ENCODE measurements at places on chromosomes 4 and X. TPM values are rescaled to one million over a fixed set of nuclear protein-coding genes. Genes with fewer than 3 reads are reported as not detected.

DNA sequence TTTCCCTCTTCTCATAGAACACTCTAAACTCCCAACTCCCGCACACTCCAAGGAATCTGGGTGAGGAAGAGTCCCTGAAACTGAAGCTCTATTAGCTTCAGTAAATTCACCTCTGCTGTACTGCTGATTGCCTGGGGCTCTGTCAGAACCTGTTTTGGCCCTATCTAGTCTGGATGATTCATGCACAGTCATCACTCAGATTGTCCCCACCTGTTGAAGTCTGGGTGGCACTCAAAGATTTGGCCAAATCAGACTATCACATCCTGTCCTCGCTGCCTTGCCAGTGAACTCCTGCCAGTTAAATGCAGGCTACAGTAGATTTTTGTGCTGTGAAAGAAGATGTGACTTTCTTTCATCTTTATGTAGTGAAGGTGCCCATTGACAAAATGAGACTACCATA is 63.5 kb upstream of the EMCN start:
- no peak for DNase-seq

GRCh38 chr4:1274871-1275270 is 14.8 kb upstream of the MAEA start:
- no peak for DNase-seq

GRCh38 chr4:101081695-101082369 is 265.5 kb downstream of the PPP3CA start:
- no peak for DNase-seq

DNA sequence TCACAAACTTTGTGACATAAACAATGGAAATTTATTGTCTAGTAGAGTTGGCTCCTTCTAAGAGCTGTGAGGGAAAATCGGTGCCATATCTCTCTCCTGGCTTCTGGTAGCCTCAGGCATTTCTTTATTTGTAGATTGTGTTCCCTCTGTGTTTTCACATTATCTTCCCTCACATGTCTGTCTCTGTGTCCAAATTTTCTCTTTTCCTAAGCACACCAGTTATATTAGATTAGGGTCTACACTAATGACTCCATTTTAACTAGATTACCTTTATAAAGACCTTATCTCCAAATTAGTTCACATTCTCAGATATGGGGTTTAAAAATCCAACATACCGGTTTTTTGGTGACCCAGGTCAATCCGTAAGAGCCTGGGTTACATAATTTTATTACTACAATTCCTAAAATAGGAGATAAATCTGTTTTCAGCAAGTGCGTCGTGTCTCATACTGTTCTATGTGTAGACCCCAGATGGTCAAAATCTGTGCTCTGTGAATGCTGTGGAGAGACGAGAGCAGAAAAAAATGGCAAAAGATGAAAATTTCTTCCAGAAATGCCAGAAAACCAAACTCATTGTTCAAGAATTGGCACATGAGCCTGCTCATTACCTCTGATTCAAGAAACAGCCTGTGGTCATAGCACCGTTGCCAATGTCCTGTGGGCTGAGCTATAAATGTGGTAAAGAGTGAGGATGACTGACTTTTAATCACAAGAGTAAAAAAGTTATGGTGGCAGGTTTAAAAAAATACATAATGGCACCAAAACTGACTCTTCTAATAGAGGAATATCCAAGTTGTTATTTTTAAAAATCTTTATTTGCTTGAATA is 574.7 kb downstream of the PCDH7 start:
- DNase-seq = no peak

- no peak for DNase-seq
Observed at GRCh38 chr4:79235095-79235494, 90.8 kb downstream of the NAA11 start.

DNA sequence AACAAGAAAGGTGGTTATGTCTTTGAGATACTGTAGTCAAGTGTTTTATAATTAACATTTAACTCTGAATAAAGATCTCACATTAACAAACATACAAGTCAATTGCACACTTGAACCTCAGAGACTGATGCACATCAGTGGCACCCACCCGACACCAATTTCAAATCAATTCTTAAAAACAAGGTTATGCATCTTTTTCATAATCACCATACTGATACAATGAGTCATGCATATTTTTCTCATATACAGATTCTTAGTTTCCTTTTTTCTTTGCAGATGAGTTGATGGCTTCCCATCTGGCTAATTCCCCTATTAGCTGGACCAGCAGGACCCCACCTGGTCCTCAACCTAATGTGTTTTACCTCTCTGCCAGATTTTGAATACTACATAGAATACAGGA is 136.2 kb upstream of the RPL34 start:
- no peak for DNase-seq

DNA sequence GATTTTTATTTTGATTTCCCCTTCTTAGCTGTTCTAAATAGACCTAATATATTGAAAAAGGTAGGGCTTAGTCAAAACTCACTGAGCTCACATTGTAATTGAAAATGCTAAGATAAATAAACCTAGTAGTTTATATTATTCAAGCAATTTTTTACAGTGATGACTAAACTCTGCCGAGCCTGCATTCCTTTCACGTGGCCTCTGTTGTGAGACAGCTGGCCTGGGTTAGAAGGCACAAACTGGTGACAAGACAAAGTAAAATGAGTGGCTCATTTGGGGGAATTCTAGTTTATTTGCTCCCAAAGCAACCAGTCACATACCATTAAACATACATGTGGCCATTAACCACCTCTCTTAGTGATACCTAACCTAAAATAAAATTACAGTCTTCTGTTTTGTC is 169.4 kb upstream of the TEX13C start:
- no peak for DNase-seq

DNA sequence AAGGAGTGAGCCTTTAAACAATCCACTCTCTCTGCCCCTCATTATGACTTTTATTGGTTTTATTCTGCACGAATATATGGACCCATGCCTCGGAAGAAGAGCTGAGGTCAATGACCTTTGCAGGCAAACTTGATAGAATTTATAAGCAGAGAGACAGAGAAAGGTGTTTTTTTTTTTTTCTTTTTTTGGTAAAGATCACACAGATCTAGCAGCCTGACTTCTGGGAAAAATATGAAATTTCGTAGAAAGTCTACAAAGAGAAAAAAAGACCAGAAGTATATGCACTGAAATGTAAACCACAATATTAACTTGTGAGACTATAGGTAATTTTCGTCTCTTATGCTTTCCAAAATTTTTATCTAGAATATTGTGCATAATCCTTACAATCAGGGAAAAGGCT is 61.6 kb downstream of the LEF1 start:
- no peak for DNase-seq

- no peak for DNase-seq
Observed at GRCh38 chr4:148173397-148174017, 268.7 kb downstream of the NR3C2 start.

DNA sequence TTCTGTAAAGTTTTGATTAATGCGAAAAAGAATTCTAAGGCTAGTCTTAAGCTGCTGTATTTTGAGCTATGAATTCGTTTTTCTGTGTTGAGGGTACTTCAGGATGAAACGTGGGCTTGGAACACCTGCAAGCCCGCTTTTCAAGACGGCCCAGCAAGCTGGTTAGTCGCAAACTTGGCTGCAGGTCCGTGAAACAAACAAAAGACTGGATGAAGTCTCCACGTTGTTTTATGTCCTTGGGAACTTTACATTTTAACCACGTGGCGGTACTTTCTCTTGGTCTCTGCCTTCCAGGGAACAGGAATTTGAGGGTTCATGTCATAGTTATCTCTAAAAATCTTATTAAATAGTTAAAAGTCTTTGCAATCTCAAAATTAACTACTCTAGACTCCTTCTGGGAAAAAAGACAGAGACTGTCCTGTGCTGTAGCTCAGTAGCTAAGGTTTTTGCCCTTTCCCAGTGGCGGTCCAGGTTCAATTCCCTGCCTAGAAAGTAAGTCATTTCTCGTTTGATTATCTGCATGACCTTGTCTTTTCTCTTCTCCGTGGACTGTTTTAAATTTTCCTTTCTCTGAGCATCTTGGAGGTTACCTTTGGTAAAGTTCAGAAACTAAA is 21.0 kb downstream of the TENM3 start:
- DNase-seq = no peak

- DNase-seq = no peak
Observed at GRCh38 chr4:145819101-145819852, 119.3 kb downstream of the ZNF827 start.

GRCh38 chrX:23826653-23827052 is 43.7 kb downstream of the SAT1 start:
- DNase-seq = no peak

DNA sequence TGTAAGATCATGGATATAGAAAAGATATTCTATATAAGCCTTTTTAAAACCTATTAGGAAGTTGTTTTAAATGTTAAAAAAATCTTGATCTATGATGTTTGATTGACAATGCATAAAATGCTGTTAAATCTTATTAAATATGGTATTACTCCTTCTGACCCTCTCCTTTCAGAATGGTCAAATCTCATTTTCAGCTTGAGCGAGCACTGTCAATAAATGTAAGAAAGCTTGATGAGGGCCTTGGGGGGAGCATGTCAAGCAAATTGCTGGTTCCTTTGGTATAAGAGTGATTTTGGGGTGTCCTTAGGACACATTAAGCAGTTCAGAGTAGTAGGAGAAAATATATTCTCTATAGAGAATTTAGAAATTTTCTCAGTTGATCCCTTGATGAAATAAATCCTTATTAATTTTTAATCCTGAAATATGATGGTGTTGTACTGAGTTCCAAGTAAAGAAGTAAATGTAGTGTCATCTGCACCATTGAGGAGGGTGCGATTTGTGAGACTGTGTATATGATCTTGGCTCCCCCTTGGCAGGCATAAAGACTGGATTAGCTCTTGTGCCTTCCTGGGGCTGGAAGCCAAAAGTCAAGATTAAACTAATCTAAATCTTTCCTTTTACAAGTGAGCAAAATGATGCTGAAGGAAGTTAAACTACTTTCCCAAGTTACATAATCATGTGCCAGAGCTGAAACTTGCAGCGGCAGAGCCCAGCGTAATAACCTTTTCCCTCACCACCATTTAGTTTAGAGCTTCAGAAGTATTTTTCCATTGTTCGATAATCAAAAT is 82.6 kb upstream of the ANK2 start:
- no peak for DNase-seq

DNA sequence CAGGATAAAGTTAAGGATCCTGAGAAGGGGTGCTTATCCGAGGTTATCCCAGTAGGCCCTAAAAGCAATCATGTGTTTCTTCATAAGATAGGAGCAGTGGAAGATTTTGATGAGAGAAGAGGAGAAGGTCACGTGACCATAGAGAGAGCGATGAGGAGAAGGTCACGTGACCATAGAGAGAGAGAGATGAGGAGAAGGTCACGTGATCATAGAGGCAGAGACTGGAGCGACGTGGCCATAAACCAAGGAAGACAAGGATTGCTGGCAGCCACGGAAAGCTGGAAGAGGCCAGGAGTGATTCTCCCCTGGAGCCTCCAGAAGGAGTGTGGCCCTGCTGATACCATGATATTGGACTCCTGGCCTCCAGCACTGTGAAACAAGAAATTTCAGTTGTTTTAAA is 38.4 kb upstream of the ZNF518B start:
- no peak for DNase-seq

- no peak for DNase-seq
Observed at GRCh38 chr4:75015627-75016026, 82.7 kb downstream of the PARM1 start.

GRCh38 chr4:74407891-74408290 is 37.0 kb upstream of the AREG start:
- no peak for DNase-seq

- no peak for DNase-seq
Observed at GRCh38 chr4:38023347-38024205, 63.4 kb downstream of the PTTG2 start.

DNA sequence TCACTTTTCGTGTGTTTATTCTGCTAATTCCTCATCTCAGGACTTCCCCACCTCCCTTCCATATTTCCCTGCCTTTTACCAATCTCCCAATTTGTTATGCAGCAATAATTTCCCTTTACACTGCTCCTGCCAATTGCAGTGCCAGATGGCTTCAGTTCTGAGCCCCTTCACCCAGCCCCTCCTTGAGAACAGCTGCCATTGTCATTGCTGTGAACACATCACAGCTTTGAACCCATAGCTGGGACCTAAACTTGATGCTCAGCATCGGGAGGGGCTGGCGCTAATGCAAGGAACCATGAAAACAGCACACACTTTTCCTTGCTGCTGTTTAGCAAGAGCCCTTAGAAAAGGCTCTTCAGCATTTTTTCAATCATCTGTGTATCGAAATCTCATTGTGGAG is 104.9 kb downstream of the ALPK1 start:
- no peak for DNase-seq

DNA sequence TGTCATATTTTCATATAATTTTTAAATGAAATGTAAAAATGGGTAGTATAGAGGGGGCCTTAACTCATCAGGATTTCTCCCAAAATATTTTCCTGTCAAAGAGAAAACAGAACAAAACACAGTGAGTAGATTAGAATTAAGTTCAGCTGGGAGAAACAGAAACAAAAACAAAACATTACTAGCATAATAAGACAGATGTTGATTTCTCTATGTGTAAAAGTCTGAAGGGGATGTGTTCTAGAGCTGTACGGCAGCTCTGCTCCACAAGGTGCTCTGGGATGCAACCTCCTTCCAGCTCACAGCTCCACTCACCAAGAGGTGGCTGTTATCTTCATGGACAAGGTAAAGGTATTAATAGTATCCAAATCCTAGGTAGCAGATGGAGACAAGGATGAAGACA is 72.8 kb downstream of the ARHGEF38 start:
- DNase-seq = no peak

- no peak for DNase-seq
Observed at GRCh38 chr4:84948056-84948455, 18.4 kb downstream of the WDFY3 start.

- no peak for DNase-seq
Observed at GRCh38 chr4:54063229-54063628, 1.2 kb downstream of the CHIC2 start.

- DNase-seq = no peak
Observed at GRCh38 chr4:24778464-24779225, 16.7 kb upstream of the SOD3 start.

DNA sequence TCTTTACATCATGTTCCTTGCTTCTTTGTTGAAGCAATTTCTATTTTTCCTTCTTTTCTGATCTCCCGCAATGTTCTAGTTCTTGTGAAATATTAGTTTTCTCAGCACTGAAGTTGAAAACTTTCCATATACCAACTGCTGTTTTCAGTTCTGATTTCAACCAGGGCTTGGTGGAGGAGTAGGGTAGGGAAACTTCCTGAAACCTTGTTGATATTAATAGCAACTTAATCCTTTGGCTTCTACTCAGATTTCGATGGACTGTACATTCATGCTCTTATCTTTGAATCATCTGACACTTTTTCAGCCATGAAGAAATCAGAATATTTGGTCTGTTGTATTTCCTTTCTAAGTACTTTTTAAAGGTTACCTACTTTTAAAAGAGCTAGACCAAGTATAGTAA is 315.8 kb downstream of the RPA4 start:
- no peak for DNase-seq

Gene NUDT9
- total RNA-seq = 30.2 TPM

Gene P2RY4
- total RNA-seq = not detected

Gene TMEM150C
- total RNA-seq = 19.6 TPM

Gene GPR119
- total RNA-seq = not detected

Gene EDNRA
- 4.9 TPM for total RNA-seq

Gene PDE6B
- 1.7 TPM for total RNA-seq

Gene PRDM5
- total RNA-seq = 7.4 TPM

Gene MAGEC3
- total RNA-seq = not detected

Gene UGT2B15
- not detected for total RNA-seq

Gene STBD1
- 29.4 TPM for total RNA-seq

Gene SPANXA2
- not detected for total RNA-seq

Gene PABPC5
- total RNA-seq = 0.87 TPM

Gene GAB1
- 77.4 TPM for total RNA-seq

Gene GPC4
- 9.9 TPM for total RNA-seq

Gene ETDB
- not detected for total RNA-seq

Data from Right ventricle myocardium inferior (tissue), 1 donor.